ENCODE measurements at places on chromosomes 6 and 20.

- no peak for DNase-seq
Measured at GRCh38 chr6:154542747-154543146, 32.3 kb upstream of the CNKSR3 start.

DNA sequence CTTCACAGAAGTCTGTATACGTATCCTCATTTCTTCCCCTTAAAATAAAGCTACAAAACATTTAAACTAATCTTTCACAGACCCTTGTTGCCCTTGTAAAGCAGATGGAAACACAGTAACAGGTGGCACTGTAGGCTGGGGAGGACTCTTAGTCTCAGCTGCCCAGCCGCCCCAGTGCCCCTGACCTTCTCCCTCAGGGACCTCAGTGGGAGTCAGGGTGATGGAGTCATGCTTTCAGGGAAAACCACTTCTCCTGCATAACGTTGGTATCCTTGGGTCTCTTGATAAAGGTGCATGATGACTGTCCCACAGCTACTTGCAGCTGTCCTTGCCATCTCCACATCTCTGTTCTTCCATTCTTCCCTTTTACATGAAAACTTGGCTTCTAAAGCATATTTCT lies 198.6 kb downstream of the CDKAL1 start:
- DNase-seq: no peak

DNA sequence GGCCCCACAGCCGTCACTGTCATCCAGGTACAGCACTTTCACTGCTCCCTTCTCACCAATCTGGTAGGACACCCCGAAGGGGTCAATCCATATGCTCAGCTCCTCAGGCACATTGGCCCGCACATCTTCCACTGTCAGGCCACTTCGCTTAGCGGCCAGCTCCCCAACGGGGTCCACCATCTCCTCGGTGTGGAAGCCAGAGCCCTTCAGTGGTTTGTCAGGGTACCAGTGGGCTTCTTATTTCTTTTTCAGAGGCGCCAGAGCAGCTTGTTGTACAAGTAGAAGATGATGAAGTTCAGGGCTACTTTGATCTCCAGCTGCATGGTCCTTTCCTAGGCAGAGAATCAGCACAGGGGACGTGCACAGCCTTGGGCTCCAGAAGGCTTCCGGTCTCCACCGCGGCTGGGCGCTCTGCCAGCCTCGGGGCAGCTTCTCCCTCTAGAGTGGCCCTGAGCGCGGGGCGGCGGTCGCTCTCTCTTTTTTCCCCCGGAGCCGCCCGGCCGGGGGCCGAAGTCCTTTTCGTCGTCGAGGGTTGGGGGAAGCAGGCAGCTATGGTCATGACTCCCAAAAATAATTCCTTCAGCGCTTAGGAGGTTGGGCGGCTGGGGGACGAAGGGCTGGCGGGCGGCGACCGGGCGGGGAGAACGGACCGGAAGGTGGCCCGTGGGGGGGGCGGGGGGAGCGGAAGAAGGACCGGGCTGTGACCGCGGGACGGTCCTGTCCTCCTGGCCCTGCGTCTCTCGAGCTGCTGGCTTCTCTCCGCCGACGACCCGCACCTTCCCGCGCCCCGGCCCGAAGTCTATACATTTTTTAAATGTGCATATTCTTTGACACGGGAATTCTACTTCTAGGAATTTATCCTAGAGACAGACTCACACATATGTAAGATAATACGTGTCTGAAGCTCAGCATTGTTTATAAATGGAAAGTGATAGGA lies 6.5 kb upstream of the ZSCAN9 start:
- peak; percentile 36 for DNase-seq

- no peak for DNase-seq
Measured at GRCh38 chr20:56760610-56761009, 131.5 kb downstream of the TFAP2C start.

DNA sequence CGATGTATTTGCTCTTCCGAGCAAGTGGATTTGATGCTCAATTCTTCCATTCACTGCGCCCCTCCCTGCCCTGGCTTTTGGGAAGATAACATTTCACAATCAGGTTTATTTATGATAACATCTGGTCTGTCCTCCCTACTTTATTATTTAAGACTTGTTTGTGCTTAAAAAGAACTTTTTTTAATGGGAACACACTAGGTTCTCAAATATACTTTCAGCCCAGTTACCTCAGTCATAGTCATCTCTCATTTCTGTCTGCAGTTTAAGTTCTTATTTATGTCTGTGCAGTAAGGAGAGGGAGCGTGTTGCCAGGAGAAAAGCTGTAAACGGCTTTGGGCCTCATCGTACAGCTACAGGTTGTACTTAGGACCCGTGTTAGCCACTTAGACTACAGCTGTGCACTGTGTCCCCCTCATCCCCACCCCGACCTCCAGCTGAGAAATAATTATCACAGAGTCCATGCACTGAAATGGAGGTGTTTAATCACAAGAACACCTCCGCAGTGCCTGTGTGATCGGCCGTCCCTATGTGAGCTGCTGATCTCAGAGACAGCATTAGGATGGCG lies 99.3 kb downstream of the RPP40 start:
- no peak for DNase-seq

DNA sequence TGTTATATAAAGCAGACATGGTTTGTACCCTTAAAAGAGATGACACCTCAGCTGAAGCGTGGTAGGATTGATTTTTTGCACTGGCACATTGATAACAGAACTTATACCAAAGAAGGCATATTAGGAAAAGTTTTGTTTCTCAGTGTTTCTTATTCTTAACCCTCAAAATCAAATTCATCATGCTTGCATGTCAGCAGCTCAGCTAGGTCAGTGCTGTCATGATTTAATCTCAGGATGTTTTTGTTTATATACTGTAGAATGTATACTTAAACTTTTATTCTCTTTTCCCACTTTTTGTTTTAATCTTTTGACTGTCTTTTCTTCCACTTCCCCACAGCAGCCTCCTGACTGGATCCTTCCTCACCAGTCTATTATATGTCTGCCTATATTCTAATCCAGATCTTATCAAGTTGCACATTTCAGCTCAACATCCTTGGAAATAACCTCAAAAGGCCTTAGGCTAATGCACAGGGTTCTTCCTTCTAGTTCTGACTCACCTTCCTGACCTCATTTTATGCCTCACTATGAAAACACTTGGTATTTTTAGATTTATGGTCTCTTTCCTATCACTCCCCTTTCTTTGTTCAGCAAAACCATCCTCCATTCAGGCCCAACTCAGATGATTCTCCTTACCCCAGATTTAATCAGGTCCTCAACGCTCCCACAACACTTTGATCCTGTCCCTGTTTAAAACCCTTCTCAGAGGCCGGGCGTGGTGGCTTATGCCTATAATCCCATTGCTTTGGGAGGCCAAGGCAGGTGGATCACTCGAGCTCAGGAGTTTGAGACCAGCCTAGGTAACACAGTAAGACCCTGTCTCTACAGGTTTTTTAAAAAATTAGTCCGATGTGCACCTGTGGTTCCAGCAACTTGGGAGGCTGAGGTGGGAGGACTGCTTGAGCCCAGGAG lies 7.2 kb downstream of the HEBP2 start:
- DNase-seq: no peak

- DNase-seq: no peak
Measured at GRCh38 chr6:157253017-157253416, 70.3 kb downstream of the TMEM242 start.

DNA sequence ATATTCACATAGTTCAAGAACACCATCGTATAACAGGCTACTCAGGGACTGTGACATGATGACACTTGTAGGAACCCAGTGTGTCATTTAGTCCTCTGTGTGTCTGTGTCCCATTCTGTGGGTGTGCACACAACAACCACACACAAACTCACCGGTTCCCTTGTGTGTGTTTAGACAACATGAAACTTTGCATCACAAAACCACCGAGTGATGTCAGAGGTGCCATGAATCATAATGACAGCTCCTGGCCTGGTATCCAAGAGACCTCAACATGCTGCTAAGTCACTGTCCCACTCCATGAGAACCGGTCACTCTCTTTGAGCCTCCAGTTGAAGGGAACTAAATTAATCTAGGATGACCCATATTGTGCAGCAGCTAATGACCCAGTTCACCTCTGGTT lies 421.3 kb downstream of the PREX1 start:
- DNase-seq: no peak

- DNase-seq: no peak
Measured at GRCh38 chr6:32088487-32089049, 20.6 kb downstream of the TNXB start.

- no peak for DNase-seq
Measured at GRCh38 chr6:138655828-138656227, 117.7 kb upstream of the CCDC28A start.

GRCh38 chr20:7155282-7155681 lies 387.8 kb downstream of the BMP2 start:
- DNase-seq: no peak

GRCh38 chr20:3784216-3784853 lies 2.2 kb downstream of the CENPB start:
- DNase-seq: no peak

DNA sequence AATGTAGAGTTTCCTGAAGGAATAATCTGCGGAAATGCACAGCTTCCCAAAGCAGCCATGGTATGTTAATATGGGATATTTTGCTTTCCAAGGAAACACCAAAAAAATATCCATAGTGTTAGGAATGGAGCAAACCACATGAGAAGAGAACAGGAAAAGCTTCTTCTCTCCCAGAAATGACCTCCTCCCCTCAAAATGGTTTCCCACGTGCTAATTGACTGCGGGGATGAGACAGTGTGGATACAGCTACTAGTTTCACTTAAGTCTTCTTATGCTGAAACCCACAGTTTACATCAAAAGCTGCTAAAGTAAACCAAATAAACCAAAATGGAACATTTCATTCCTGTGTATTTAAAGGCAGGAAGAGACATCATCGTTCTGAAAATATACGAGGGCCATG lies 69.4 kb downstream of the FYN start:
- no peak for DNase-seq

DNA sequence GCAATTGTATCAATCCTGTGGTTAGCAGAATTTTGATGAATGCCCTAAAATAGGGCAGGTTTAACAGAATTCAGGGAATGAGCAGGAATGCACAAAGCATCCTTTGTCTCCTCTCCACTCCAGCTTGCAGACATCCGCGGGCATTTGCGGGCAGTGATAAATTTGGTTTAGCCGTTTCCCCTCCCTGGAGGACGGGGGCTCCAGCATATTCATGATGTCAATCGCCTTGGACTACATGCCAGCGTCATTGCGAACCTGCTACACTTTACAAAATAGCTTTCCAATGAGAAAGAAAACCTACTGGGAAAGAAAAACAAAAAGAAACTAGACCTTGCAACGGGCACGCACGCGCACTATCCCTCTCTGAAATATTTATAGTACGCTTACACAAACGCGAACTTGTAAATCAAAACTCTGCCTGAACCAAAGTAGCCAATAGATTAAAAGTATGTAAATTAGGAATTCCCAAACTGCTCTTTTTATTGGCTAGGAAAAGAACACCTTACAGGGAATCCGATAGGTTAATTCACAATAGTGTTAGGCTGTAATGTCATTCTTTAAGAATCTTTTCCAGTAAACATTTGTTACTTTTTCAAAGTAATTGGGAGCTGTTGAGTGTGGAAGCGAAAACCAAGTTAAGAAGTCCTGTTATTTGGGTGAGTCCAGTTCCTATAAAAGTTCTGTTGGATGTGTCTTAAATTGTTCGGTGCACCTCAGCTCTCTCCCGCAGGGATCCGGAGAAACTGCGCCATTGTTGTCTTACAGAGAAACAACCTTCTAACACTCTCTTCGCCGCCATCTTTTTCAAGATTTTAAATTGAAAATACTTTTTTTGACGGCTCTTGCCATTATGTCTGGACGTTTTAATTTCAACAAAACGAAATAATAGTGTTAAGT lies 136.7 kb downstream of the HFE start:
- DNase-seq: no peak

GRCh38 chr6:90914312-90914711 lies 327.4 kb upstream of the MAP3K7 start:
- no peak for DNase-seq
